ENCODE measurements at places on chromosomes 3 and 15.

DNA sequence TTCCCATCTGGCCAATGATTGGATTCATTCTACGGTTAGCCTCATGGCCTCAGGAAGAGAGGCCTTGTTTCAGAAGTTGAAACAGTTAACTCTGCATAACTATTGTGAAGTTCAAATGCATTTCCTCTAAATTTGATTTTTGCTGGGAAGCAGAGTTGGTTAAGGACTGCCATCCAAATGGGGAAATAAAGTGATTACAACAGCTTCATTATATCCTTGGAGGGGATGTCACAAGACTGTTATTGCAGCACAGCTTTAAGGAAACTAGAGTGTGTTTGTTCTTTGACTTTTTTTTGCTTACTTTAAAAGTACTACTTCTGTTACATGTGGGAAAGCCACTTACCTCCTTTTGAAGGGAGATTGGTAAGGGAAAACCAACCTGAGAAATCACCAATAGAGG, 164.8 kb downstream of the AKAP13 start:
- DNase-seq = peak; percentile 27

- DNase-seq = no peak
Measured at GRCh38 chr3:37701734-37702433, 159.8 kb upstream of the CTDSPL start.

GRCh38 chr3:67516496-67516895, 137.9 kb downstream of the SUCLG2 start:
- no peak for DNase-seq

DNA sequence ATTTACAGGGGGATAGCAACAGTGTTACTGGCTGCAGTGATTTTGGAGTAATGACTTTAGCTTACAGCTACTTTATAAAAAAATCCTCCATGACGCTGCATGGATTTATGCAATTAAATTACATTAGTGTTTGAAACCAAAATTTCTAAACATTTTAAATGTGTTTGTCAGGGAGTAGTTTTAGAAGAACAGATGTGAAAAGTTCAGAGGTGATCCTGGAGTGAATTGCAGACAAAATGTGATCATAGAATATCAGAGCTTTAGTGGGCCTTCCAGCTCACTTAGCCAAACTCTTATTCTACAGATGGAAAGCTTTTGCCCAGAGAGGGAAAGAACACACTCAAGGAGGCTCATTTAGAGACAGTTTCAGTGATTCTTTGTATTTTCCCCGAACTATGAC, 376.3 kb downstream of the LPP start:
- no peak for DNase-seq

- DNase-seq = no peak
Measured at GRCh38 chr3:38002291-38002876, 11.8 kb downstream of the VILL start.

GRCh38 chr3:172442606-172443005, 5.7 kb downstream of the GHSR start:
- DNase-seq = no peak

DNA sequence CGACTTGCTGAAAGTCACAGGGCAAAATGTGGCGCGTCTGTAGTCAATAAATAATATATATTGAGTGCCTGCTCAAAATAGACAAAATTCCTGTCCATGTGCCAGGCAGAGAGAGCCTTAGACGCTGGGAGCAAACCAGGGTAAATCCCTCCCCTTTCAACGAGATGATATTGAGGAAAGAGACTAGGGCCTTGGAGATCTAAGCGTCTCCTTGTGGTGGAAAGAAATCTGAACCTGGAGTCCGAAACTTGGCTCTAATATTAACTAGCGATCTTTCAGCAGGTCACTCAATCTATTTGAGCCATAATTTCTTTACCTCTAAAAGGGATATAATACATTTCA, 348 bp upstream of the DPP8 start:
- no peak for DNase-seq

DNA sequence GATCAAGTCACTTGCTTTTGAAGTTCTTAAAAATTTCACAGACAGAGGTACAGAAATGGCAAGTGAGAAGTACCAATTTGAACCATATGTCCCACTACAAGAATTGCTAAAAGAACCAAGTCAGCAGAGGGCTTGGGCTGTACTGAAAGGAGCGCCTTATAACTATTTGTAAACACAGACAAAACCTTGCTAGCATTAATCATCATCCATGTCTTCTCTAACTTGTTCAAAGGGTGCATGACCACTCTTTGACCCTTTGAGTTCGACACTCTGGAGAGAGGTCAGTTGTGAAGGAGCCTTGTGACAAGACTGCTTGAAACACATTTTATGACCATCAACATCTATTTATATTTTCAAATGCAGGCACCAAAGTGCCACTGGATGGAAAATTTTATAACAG, 191.7 kb downstream of the PDZRN3 start:
- DNase-seq = no peak

DNA sequence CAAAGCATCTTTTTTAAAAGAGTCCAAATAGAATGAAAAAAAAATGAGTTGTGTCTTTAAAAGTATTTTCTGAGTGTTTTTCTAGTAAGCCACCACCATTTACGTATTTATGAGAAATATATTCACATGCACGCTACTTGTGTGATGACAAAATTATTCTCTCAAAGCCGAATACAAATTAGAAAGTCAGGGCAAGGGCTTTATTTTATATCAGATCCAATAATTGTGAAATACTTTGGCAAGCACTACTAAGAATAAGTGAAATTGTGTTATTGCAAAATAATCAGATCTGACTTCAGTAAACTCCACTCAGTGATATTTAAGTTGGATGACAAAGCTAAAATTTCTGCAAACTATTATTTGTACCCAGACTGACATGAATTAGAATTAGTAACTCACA, 589.3 kb upstream of the KCNMB2 start:
- peak; percentile 13 for DNase-seq

DNA sequence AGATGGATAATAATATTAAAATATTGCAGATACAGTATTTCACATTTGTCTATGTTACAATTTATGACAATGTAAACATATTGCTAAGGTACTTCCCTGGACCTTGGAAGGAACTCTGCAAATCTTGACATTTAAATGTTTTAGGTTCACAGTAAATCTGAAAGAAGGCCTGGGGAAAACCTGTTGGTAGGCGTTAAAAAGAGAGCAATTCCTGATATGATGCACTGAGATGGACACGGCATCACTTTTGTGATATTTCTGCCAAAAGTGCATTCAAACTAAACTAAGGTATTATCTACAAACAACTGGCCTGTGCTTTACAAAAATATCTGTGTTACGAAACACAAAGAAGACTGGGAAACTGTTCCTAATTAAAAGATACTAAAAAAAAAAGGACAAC, 6.1 kb upstream of the TP63 start:
- DNase-seq = no peak

DNA sequence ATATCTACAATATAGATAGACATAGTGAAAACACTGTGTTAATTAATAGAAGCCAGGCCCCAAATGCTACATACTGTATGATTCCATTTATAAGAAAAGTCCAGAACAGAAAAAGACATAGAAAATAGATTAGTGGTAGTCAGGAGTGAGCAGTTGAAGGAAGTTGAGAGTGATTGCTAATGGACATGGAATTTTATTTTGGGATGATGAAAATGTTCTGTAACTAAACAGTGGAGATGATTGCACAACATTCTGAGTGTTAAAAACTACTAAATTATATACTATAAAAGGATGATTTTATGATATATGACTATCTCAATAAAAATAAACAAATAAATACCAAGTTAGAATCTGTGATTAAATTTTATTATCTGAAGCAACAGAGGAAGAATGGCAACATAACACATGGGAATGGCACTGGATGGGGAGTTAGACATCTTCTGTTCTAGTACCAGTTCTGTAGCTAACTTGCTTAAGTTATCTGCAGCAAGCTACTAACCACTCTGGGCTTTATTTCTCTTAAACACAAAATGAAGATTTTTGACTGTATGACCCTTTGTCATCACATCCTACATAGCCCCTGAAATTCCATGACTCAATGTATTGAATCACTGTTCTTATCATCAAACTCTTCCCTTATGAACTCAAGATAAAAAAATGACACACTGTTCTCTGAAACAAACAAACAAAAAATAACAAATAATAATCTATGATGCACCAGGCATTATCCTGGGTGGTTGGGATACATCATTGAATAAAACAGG, 612.7 kb downstream of the TBL1XR1 start:
- peak; percentile 42 for DNase-seq

- peak; percentile 64 for DNase-seq
Measured at GRCh38 chr3:193857996-193858395, 265.0 kb downstream of the OPA1 start.

- DNase-seq = peak; percentile 64
Measured at GRCh38 chr3:49346797-49347251, 7.0 kb upstream of the USP4 start.

GRCh38 chr3:157147099-157147803, 12.7 kb downstream of the CCNL1 start:
- no peak for DNase-seq

GRCh38 chr3:107523289-107523538, 452 bp downstream of the BBX start:
- no peak for DNase-seq

Data from GM03348 (cell line).